ENCODE measurements at places on chromosomes 3 and 15. TPM values are rescaled to one million over a fixed set of nuclear protein-coding genes. Genes with fewer than 3 reads are reported as not detected.

GRCh38 chr15:57537072-57537471 lies 54.6 kb upstream of the MYZAP start:
- peak; percentile 65 for DNase-seq

DNA sequence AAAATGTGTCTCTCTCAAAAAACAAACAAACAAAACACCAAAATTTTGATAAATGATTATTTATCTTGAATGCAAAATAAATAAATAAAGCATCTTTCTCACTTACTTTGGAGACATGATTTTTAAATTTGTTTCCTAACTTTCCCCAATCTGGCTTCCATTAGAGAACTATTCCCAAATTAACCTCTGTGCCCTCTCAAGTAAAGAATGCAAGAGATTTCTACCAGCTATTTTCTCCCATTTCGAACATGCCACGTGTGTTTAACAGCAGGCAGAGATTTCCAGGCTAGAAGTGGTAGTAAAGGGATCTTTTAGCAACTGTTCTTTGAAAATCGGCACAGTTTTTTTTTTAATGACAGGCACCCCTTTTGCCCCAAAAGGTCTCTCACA lies 269.1 kb downstream of the SHQ1 start:
- DNase-seq = no peak

DNA sequence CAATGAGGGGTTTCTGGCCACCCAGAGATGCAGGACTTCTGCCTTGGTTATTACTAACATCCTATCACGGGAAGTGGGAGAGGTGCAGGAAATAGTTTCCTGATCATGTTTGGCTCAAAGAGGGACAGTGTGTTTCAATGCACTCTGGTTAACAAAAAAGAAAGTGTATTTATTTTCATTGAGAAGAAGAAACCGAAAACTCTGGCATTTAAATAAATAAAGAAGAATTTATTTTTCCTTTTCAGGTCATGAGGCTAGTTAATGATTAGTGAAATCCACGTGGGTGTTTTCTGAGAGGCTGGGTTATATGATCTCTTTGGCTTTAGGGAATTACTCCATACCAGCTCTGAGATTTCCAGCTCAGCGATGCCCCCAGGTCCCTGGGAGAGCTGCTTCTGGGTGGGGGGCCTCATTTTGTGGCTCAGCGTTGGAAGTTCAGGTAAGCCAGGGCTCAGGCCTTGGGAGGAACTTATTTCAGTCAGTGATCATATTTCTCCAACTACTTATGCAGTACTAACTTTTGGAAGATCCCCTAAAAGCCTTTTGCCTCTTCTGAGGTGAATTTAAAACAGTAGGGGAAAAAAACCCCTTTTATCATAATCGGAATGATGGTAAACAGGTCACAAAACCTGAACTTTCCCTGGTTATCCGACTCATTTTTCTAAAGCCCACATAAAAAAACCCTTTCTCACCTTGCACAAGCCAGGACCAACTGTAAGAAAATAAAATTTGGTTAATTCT lies at the start of gene PLA1A:
Gene PLA1A, plus strand, starts transcription at position 338 of the 741 bp plus-strand sequence. Its CDS starts 29 bp downstream, at position 367.
- no peak for DNase-seq

DNA sequence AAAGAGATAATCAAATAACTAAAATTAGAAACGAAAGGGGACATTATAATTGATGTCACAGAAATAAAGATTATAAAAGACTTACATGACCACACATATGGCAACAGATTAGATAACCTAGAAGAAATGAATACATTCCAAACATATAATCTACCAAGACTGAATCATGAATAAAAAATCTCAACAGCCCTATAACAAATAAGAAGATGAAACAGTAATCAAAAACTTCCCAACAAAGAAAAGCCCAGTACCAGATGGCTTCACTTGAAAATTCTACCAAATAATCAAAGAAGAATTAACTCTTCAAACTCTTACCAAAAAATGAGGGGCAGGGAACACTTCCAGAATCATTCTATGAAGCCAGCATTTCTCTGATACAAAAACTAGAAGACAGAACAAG lies 11.8 kb downstream of the TOP2B start:
- no peak for DNase-seq

DNA sequence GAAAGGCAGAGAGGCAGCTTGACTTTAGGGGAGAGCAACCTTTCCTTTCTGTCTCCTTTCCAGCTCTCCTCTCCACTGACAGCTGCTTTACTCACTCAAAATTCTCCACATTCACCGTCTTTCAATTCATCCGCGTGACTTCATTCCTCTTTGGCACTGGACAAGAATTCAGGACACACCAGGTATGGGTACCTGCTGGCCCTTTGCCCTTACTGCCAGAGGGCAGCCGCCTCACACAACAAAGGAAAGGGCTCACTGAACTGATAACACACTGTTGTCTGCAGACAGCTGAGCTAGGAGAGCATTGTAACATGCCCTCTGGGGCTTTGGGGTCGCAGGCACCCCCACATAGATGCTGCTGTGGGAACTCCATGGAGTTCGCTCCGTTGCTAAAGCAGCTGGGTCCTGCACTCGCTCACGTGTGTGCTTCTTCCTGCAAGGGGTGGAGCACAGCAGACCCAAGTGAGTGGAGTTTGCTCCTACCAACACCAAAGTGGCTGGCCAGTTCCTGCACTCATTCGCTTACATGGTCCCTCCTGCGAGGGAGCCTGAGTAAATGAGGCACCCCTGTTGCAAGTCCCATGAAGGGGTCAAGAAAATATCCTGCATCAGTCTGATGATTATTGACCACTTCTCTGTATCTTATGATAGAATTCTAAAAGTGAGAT lies 79.0 kb upstream of the SGO1 start:
- DNase-seq = no peak

CNBP gene
- 239 TPM for total RNA-seq

Measured in HFFc6 (cell line).